ENCODE measurements at places on chromosomes 3 and 15.

GRCh38 chr3:148131990-148132638, 565.6 kb upstream of the AGTR1 start:
- DNase-seq: no peak

DNA sequence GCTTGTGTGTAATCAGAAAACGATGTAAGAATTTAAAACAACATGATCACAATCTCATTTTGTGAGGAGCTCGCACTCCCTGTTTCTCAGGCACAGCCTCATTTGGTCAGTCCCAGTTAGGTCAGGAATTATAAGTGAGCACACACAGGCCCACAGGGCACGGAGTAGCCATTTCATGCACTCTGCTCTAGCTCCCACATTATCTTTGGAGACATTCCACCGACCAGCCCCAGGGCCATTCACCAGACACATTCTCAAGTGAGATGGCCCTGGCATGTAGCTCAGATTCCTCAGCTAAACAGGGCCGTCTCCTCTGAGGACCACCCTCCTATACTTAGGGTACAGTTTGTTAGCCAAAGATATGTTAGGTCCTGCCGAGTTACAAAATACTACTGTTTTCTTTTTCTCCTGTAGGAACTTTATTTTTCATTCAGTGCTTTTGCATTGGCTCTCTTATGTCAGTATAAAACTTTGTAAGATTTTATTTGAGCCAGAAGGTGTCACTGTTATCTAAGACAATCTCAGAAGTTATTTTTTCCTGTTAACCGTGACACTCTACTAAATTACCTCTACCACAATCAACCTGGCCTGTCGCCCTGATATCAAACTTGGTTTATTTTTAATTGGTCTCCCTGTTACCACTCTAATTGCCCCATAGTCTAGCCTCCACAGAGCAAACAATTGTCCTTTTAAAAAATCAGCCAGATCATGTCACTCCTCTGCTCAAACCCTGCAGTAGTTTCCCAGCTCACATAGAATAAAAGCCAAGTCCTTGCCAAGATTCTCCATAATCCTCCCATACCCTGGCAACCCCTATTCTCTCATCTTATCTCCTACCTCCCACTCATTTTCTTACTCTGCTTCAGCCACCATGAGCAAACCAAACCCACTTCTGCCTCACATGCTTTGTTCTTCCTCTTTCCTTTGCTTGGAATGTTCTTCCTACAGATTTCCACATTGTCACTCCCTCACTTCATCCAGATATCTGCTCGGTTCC, 105.7 kb downstream of the PPP2R3A start:
- DNase-seq: no peak

GRCh38 chr3:186825294-186825821, 17.2 kb upstream of the ADIPOQ start:
- peak; percentile 47 for DNase-seq

DNA sequence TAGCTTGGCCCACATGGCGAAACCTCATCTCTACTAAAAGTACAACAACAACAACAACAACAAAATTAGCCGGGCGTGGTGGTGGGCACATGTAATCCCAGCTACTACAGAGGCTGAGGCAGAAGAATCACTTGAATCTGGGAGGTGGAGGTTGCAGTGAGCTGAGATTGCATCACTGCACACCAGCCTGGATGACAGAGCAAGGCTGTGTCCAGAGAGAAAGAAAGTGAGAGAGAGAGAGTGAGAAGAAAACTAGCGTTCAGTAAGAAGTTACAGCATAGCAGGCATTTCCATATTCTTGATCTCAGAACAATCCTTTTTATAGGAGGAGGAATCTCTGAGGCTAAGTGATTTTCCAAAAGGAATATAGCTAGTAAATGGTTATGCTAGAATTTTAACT, 1076.1 kb downstream of the AGBL1 start:
- DNase-seq: no peak

DNA sequence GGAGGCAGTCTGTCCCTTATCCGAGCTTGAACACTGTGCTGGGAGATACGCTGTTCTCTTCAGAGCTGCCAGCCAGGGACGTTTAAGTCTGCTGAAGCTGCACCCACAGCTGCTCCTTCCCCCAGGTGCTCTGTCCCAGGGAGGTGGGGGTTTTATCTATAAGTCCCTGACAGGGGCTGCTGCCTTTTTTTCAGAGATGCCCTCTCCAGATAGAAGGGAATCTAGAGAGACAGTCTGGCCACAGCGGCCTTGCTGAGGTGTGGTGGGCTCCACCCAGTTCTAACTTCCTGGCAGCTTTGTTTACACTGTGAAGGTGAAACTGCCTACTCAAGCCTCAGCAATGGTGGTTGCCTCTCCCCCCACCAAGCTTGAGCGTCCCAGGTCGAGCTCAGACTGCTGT, 319.9 kb upstream of the GRM7 start:
- DNase-seq: no peak
